ENCODE measurements at places on chromosomes 13 and 19.

GRCh38 chr13:49954674-49955455, 18.7 kb upstream of the SPRYD7 start:
- DNase-seq, result no peak

GRCh38 chr13:22369840-22370239, 699.0 kb downstream of the FGF9 start:
- no peak for DNase-seq

DNA sequence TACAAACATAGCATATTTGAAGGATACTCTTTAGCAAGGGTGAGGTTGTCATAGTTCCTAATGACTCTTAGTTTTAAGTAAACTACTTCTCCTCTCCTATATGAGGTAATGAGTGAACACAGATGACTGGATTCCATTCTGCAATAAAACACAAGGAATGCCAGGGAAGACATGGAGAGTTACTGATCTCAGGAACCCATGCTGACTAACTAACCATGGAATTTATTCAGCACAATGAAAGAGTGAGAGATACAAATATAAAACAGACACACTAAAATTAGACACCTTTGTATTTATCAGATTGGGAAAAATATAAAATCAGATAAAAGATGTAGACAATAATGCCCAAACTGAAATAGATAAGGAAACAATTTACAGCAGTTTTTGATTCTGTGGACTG, 1525.9 kb upstream of the SLC10A2 start:
- DNase-seq, result no peak

GRCh38 chr13:32281096-32281495, 34.1 kb downstream of the ZAR1L start:
- DNase-seq, result no peak

GRCh38 chr19:20079476-20079875, 1.7 kb downstream of the ZNF90 start:
- DNase-seq, result no peak

DNA sequence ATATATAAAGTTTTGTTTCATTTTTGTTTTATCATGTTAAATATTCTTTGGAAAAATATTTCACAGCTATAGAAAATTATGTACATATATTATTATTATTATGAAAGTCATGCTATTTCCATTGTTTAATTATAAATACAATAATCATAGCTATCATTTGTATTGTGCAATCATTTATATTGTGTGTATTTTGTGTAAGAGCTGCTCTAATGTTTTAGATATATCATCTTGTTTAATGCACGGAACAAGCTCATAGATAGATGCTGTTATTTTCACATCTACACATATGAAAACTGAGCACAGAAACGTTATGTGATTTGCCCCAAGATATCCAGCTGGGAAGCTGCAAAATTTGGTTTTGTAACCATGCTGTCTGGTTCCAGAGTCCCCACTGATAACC, 111.6 kb downstream of the GPC5 start:
- no peak for DNase-seq
